ENCODE measurements at places on chromosomes 4 and X. TPM values are rescaled to one million over a fixed set of nuclear protein-coding genes. Genes with fewer than 3 reads are reported as not detected.

Gene PPEF2
- 0.19 TPM for total RNA-seq

Gene CENPVL2
- total RNA-seq = not detected

Gene AMBN
- not detected for total RNA-seq

Gene TMEM156
- under 0.01 TPM for total RNA-seq

Gene REPS2
- 0.85 TPM for total RNA-seq

Gene ASB12
- not detected for total RNA-seq

Gene ATP2B3
- not detected for total RNA-seq

Gene STAP1
- total RNA-seq = not detected

Gene CCSER1
- total RNA-seq = not detected

Gene CPLX1
- total RNA-seq = not detected

Gene AFF2
- 0.56 TPM for total RNA-seq

Gene ATP8A1
- 0.19 TPM for total RNA-seq

Gene NUP62CL
- not detected for total RNA-seq

Gene JAKMIP1
- not detected for total RNA-seq

Gene ATRX
- 62.9 TPM for total RNA-seq

Gene MAGED4
- total RNA-seq = 18.6 TPM

Gene PABPC5
- 2.5 TPM for total RNA-seq

Gene PWWP3B
- 0.28 TPM for total RNA-seq

Gene IL9R
- 0.19 TPM for total RNA-seq

Gene NPY1R
- total RNA-seq = 1.1 TPM

Gene SASH3
- not detected for total RNA-seq

Gene CTAG1A
- total RNA-seq = not detected

Gene TEX13D
- total RNA-seq = not detected

Gene SOWAHB
- not detected for total RNA-seq

Measured in regular cardiac myocyte (primary cell).